Naive thymus-derived CD8-positive, alpha-beta T cell (primary cell): ENCODE measurements at places on chromosomes 3 and 15. TPM values are rescaled to one million over a fixed set of nuclear protein-coding genes. Genes with fewer than 3 reads are reported as not detected.
A peak's percentile ranks its signal among the peaks of the same experiment; 100 is the strongest.

DNA sequence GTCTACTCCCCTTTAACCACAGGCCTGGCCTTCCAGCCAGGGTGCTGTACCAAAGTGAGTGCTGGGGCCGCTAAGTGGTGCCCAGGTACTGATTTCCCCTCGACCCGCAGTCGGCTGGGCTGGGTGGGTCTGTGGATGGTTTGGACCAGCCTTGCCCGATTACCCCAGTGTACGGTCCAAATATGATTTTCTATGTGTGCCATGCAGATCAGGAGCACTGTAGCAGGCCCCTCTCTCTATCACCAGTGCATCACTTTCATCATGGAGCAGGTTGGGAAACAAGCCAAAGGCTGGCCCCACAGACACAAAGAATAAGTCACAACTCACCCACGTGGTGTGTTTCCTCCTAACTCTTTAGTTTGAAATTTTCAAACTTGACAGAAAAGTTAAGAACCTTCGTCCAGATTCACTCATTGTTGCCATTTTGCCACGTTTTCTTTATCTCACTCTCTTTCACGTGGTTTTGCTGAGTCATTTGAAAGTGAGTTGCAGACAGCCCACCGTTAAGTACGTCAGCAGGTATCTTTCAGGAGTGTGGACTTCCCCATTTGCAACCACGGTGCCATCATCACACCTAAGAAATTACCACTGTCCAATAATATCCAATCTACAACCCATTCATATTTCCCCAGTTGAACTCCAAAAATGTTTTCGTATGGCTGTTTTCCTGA is 37.0 kb downstream of the ZNF710 start:
- H3K4me3 ChIP-seq: no peak overlapping the region
- no peaks in the 10 kb centered on the region for H3K36me3 ChIP-seq
- DNase-seq: no peak
- no peaks in the 10 kb centered on the region for H3K27me3 ChIP-seq

GRCh38 chr3:44678480-44679116 is 30.1 kb downstream of the ZNF35 start:
- peaks cover 21% of the 10 kb centered on the region for H3K36me3 ChIP-seq
- DNase-seq: no peak
- peaks cover 7% of the 10 kb centered on the region for H3K27me3 ChIP-seq
- H3K4me3 ChIP-seq: no peak overlapping the region
- no peaks in the 10 kb centered on the region for H3K4me1 ChIP-seq

GRCh38 chr3:105997800-105998526 is 129.2 kb upstream of the CBLB start:
- DNase-seq: no peak
- H3K27ac ChIP-seq: no peak overlapping the region
- H3K27me3 ChIP-seq: no peaks in the 10 kb centered on the region

GRCh38 chr3:186425788-186426730 is 64.0 kb upstream of the DGKG start:
- H3K36me3 ChIP-seq: no peaks in the 10 kb centered on the region
- no peak overlapping the region for H3K4me3 ChIP-seq
- H3K4me1 ChIP-seq: no peaks in the 10 kb centered on the region
- no peak for DNase-seq
- H3K27ac ChIP-seq: no peak overlapping the region

DNA sequence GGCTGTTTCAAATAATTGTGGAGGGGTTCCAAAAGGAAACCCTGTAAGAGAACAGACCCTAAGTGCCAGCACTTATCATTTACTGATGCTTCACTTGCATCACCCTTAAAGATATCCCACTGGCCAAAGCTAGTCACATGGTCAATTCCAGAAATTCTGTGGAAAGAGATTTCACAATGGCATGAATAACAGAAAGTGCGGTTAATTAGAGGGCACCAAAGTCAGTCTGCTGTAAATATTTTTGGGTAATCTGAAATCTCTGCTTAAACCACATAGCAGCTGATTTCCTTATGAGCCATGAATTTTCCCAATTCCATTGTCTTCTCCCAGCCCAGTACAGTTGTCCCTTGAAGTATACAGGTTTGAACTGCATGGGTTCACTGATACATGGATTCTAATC is 346.1 kb downstream of the SI start:
- H3K4me1 ChIP-seq: no peaks in the 10 kb centered on the region
- no peak for DNase-seq
- H3K36me3 ChIP-seq: no peaks in the 10 kb centered on the region
- H3K27ac ChIP-seq: no peak overlapping the region
- H3K27me3 ChIP-seq: no peaks in the 10 kb centered on the region

DNA sequence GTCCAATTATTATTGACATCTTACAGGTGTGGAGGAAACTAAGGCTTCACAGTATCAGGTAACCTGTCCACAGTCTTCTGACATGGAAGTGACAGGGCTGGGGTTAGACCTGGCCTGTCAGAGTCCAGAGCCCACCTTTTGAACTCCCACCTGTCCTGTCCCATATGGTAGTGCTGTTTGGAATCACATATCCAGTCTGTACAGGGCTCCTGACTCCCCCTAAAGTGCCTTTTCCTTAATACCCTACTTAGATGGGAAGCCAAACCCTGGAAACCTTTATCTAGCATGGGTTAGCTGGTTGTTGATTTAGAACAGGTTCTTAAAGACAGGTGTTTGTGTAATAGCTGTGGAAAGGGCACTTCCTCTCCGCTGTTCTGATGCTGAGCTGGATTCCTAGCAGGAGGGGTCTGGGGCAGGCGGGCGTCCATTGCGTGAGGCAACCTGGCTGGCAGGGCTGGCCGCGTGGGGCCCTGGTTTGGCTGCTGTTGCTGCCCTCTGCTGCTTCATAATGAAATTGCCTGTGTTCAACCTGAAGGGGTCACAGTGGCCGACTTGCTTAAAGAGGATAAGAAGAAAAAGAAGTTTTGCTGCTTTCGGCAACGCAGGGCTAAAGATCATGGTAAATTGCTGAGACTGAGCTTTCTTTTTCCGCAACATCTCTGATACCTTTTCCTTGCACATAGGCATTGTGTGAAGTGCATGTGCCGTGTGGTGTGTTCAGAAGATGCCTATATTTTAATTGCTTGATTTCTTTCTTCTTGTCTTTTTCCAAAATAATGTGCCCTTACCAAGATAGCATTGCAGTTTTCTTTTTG is 136.2 kb downstream of the CHDH start:
- DNase-seq: peak; percentile 41
- H3K4me1 ChIP-seq: peaks cover 2% of the 10 kb centered on the region
- no peak overlapping the region for H3K27ac ChIP-seq
- no peak overlapping the region for H3K4me3 ChIP-seq
- H3K27me3 ChIP-seq: peaks cover 2% of the 10 kb centered on the region

- DNase-seq: no peak
- no peak overlapping the region for H3K4me3 ChIP-seq
- no peak overlapping the region for H3K27ac ChIP-seq
These were observed 815.9 kb downstream of the VGLL3 start for GRCh38 chr3:86175051-86175536.

- no peaks in the 10 kb centered on the region for H3K4me1 ChIP-seq
- no peak overlapping the region for H3K27ac ChIP-seq
- H3K4me3 ChIP-seq: no peak overlapping the region
- no peak for DNase-seq
These were observed 11.0 kb upstream of the PIK3CB start for GRCh38 chr3:138845771-138846173.

DNA sequence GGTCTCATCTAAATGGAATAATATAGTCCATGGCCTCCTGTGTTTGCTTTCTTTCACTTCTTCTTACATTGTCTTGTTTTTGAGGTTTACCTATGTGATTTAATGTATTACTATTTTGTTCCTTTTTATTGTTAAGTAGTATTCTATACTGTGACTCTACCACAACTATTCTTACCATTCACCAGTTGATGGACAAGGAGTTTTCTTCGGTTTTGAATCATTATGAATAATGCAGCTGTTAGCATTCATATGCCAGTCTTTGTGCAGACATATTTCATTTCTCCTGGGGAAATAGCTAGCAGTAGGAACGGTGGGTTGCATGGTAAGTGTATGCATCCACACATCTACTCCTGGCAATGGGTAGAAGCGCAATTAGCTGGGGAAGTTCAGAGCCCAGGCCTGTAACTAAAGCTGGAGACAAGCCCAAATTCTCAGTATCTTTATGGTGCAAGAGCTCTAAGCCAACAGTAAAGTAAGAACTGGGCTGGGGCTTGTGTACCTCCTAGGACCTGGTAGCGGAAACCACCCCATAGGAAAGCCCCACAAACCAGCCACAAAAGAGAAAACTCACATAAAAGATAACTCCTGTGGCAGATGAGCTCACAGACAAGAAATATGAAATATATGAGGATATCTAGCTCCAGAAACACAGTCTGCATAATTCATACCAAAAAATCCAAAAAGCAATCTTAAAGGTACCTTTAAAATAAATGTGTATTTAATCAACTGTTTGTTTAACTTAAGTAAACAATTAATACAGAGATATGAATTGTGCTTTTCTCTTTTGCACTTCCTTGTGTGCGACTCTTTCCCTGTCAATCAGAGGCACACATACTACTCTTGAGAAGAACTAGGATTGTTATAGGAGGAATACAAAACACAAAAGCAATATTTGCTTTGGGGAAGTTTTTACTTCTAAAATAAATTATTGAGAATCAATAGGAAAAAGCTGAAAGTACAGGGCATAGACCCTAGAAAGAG is 2.7 kb upstream of the CSTA start:
- no peak for DNase-seq
- H3K27me3 ChIP-seq: peaks cover 3% of the 10 kb centered on the region
- H3K27ac ChIP-seq: no peak overlapping the region
- peaks cover 21% of the 10 kb centered on the region for H3K4me1 ChIP-seq

GRCh38 chr3:129491794-129492193 is 36.6 kb upstream of the RHO start:
- no peak for DNase-seq
- H3K27me3 ChIP-seq: no peaks in the 10 kb centered on the region
- peaks cover 1% of the 10 kb centered on the region for H3K36me3 ChIP-seq
- no peak overlapping the region for H3K27ac ChIP-seq

DNA sequence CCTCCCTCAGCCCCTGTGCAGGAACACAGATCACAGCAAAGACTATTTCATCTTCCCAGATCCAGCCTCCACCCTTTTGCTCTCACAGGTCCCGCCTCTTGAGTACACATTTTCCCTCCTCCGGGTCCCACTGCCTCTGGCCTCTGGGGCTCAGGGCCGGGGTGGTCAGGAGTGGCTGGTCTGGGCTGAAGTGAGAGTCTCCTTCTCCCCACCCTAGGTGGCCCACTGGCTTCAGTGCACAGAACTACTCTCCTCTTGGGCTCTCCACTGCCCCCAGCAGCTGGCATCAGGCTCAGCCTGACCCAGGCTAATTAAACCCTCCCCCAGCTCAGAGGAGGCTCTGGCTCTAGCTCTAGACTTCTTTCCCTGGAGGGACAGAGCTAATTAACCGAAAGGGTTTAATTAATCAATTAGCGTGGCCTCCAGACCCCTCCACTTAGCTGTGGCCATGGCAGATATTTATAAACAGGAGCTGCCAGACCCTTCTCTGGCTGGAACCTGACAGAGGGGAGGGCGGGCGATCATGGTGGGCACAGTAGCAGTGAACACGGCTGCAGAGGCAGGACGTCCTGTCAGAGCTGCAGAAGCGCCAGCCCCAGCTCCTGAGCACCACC is 15.1 kb downstream of the DUSP7 start:
- H3K36me3 ChIP-seq: no peaks in the 10 kb centered on the region
- DNase-seq: no peak
- H3K4me1 ChIP-seq: peaks cover 18% of the 10 kb centered on the region
- no peak overlapping the region for H3K4me3 ChIP-seq

- no peak overlapping the region for H3K4me3 ChIP-seq
- peaks cover 1% of the 10 kb centered on the region for H3K4me1 ChIP-seq
- peaks cover 8% of the 10 kb centered on the region for H3K27me3 ChIP-seq
- H3K36me3 ChIP-seq: no peaks in the 10 kb centered on the region
- H3K27ac ChIP-seq: no peak overlapping the region
- no peak for DNase-seq
These were observed 26.5 kb downstream of the PPP2R3A start for GRCh38 chr3:135992072-135992471.

GRCh38 chr15:89797678-89798201 is 16.9 kb downstream of the ANPEP start:
- no peak for DNase-seq
- H3K4me1 ChIP-seq: no peaks in the 10 kb centered on the region
- peaks cover 12% of the 10 kb centered on the region for H3K36me3 ChIP-seq
- no peak overlapping the region for H3K27ac ChIP-seq

GRCh38 chr15:99721896-99722295 is 11.3 kb downstream of the LYSMD4 start:
- H3K27ac ChIP-seq: no peak overlapping the region
- no peak for DNase-seq
- H3K27me3 ChIP-seq: no peaks in the 10 kb centered on the region
- peaks cover 17% of the 10 kb centered on the region for H3K4me1 ChIP-seq

DNA sequence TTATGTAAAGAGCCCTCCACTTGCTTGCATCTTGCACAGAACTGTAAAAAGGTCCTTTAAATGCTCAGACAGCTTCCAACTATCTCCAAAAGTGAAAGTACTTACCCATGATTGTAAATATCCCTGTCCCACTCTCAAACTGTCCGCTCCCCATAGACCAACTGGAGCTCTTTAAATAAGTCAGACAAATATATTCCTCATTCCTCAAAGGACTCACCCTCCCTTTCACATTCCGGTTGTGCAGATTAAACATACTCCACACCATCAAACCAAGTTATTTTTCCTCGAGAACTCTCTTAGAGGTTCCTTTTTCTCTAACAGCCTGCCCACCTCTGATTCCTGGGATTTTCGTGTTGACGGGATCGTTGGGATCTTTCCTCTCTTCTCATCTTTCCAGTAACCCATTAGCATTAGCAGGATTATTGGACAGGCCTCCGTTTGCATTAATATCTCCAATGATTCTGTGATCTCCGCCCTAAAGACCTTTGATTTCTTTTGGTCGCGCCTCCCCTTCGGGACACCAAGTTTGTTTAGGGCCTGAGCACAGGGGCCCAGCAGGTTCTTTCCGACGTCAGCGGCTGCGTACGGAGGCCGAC is 763 bp downstream of the GOLGB1 start:
- no peak overlapping the region for H3K27ac ChIP-seq
- no peaks in the 10 kb centered on the region for H3K36me3 ChIP-seq
- no peak overlapping the region for H3K4me3 ChIP-seq
- peak; percentile 20 for DNase-seq
- H3K4me1 ChIP-seq: peaks cover 13% of the 10 kb centered on the region
- H3K27me3 ChIP-seq: peaks cover 19% of the 10 kb centered on the region

GRCh38 chr3:52754373-52754772 is 16.4 kb downstream of the NEK4 start:
- H3K4me1 ChIP-seq: peaks cover 2% of the 10 kb centered on the region
- H3K27me3 ChIP-seq: no peaks in the 10 kb centered on the region
- no peak for DNase-seq

DNA sequence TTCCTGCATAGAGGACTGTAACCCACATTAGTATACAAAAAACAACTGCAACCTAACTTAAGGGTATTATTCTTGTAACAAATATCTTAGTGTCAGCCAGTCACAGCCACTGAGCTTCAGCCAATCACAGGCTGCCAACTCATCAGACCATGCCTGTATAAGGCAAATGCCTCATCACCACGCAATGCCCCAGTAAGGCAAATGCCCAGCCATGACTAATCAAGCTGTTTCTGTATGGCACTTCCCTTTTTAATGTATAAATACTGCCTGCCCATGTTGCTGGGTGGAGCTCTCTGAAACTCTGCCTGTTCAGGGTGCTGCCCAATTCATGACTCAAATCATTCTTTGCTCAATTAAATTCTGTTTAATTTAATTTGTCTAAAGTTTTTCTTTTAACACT is 18.4 kb upstream of the GABRA5 start:
- DNase-seq: no peak
- no peaks in the 10 kb centered on the region for H3K36me3 ChIP-seq
- no peaks in the 10 kb centered on the region for H3K27me3 ChIP-seq
- no peak overlapping the region for H3K27ac ChIP-seq
- no peaks in the 10 kb centered on the region for H3K4me1 ChIP-seq

INSYN1 gene
- not detected for total RNA-seq

POPDC2 gene
- total RNA-seq: 8.4 TPM

GOLGA6A gene
- 0.39 TPM for total RNA-seq

PIERCE2 gene
- not detected for total RNA-seq

CFAP161 gene
- total RNA-seq: not detected
